ENCODE measurements at places on chromosomes 6 and 20.

DNA sequence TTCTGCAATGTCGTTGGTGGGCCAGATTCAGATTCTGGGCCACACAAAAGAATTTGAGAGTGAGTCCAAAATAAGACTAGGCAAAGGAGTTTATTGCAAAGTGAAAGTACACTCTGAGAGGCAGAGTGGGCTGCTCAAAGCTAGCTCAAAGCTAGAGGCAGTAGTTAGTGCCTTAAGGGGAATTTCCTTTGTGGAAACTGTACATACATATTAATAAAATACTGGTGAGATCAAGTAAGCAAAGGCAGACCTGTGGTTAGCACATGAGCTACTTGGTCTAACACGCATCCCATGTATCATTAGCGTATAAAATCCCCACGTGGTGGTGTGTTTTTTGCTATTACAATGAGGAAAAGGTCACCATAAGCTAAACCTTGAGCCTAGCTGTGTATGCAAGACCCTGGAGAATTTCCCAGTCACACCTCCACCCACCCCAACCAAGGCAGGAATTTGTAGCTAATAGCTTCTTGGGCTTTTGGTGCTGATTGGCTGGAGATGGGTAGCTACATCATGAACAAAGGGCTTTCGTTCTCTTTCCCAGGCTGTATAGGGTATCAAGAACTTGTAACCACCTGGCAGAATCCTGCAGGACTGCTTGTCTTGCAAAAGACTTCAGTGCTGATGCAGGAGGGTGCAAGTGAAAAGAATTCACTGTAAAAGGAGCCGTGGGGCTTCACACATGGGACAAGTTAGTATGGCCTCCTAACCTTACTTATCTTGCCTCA is 14.7 kb upstream of the TRIM26 start:
- DNase-seq: no peak

DNA sequence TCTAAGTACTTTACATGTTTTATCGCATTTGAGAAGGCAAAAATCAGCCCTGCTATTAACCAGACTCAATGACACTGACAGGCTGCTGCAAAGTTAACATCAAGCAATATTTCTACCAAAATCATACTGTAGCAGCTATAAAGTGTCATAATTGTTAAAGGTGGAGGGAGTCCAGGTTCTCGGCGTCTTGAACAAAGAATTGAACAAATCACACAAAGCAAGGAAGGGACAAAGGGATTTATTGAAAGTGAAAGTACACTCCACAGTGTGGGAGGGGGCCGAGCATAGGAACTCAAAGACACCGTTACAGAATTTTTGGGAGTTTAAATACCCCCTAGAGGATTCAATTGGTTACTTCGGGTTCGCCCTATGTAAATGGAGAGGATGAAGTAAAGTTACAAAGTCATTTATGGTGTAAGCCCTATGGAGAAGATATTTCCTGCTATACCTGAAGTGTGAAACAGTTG is 12.9 kb upstream of the ZNF391 start:
- no peak for DNase-seq

DNA sequence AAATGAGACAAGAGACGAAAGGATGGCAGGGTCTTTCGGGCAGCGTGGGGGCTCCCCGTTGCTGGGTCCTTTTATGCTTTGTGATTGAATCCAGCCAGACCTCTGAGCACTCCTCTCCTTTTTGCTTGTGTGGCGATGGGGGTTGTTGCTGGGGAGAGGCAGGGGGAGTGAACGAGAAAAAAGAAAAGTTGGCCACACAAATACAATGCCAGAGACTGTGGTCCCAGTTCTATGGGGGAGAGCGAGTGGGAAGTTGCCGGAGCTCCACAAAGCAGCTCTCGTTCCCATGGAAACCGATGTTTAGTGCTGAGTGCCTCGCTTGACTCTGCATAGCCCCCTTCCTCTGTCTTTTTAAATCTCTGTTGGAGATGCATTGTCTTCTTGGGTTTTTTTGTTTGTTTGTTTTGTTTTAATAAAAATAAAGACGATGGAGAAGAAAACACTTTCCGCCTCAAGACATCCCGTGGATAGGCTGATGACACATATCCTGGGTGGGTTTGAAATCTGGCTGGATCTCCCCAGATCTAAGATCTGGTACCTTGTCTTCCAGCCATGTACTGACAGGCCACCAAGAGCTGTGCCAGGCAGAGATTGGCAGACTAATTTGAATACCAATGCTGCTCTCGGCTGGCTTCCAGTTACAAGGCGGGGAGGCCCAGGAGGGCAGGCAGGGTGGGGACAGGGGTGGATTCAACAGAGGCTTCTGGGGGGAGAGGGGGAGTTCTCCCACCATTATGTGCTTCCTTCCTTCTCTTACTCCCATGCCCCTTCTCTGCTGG is 529.3 kb downstream of the QKI start:
- DNase-seq: no peak

DNA sequence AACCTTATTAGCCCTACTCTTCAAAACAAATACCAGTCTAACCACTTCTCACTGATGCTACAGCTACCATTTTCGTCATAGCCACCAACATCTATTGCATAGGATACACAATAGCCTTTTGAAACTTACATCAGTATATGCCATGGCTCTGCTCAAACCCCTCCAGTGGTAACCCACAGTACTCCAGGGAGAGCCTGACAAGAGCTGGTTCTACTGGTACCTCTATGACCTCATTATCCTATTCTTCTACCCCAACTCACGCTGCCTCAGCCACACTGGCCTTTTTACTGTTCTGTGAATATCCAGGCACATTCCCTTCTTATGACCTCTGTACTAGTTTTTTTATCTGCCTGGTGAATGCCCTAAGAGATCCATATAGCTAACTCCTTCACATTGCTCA is 157.6 kb downstream of the ARHGAP18 start:
- no peak for DNase-seq

- no peak for DNase-seq
Measured at GRCh38 chr20:38202982-38203293, 37.9 kb upstream of the TGM2 start.

DNA sequence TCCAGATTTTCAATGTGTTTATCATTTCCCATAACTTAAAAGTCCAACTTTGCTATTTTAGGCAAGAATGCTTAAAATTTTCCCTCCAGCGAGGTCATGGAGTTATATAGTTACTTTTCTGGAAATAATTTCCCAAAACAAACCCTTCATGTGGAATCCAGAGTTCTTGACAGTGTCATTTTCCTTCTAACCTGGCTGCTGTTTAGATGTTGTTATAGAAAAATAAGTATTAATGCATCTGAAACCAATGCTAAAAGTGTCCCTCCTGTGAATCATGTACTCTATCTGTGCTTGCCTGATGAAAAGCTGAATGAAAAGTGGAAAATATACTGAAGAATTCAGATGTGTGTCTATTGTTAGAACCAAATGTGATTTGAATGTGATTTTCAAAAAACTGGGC is 245.3 kb upstream of the HSF2 start:
- no peak for DNase-seq

GRCh38 chr20:17681726-17682102 is 328 bp downstream of the RRBP1 start:
- DNase-seq: no peak

DNA sequence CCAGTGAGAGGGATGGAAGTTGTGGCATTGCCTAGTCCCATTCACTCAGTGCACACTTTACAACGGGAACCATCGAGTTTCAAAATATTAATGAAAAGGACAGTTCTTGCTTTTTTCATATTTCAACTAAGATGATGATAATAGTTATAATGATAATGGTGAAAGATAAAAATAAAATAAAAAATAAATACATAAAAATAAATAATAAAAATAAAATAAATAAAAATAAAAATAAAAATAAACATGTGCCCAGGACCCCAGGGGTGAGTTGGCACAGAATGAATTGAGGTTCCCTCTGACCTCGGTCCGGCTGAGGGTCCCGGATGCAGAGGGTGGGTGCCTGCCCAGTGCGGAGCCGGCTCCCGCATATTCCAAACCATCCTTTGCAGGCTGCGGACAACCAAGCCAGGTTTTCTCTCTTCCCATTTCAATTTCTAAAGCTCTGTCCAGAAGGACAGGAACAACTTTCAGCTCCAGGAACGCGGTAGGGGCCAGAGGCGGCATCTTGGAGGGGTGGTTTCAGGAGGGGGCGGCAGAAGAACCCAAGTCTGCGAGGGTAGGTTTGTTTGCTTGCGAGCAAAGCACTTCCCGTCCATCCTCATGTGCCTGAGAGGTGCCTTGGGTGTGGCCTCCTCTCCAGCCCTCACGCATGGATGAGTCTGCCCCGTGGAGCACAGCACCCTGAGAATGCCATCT is 236.8 kb downstream of the DLL1 start:
- DNase-seq: no peak

DNA sequence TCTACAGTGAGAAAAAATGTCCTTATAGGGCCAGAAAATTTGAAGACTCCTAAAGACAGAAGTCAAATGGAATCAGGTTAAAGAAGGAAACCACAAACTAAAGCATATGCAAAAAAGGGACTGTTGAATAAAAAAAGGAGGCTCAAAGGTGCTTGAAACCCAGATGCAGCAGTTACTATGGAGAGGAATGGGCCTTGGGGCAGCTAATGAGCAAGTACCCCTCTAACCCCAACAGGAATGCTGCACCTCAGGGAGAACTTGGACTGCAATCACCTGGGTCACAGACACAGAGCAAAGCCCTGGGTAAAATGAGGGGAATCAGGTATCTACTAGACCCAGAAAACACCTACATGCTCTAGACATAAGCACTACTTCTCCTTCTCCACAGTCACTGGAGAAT is 313.9 kb downstream of the UBE3D start:
- DNase-seq: no peak

GRCh38 chr6:165983112-165984072 is 184.3 kb downstream of the TBXT start:
- no peak for DNase-seq

DNA sequence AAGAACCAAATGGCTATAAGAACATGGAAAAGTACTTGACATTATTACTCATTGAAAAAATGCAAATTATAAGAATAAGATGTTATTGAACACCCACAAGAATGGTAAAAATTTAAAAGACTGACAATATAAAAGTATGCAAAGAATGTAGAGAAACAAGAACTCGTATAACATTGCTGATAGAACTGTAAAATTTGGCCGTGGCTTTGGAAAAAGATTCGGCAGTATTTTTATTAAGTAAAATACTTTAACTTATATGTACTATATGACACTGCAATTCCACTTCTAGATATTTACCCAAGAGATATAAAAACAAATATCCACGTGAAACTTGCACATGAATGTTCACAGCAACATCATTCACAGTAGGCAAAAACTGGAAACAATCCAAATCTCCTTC is 239.2 kb downstream of the TPBG start:
- no peak for DNase-seq

- peak; percentile 44 for DNase-seq
Measured at GRCh38 chr20:20358801-20359200, 9.1 kb upstream of the INSM1 start.

DNA sequence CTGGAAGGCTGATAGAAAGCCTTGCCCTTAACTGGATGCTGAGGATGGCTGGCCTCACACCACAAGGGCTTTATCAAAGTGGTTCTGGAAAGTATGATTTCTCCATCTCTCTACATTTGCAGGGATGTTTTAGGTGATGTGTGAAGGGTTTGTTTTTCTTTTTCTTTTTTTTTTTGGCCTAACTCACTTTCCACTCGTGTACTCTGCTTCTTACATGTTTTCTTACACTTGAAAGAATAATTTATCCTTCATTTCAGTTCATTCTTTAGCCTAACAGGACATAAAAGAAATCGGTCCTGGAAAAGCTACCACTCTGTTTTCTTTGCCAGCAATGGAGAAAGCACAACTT is 41.2 kb downstream of the ISM1 start:
- DNase-seq: no peak

DNA sequence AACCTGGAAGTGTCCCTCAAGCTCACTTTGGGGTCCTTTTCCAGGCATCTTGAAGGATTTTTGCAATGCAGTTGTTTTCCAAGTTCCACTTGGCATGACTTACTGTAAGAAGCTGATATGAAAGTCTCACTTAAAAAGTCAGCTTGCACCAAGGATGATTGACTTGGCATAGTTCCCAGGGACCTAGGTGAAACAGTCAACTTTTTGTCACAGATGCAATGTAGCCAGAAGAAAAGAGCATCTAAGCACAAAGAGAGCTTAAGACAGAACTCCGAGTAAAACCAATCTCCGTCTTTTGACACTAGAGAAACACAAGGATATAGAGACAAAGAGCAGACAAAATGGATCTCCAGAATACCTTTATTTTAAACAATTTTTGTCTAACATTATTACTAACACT is 2.6 kb upstream of the ZSCAN12 start:
- DNase-seq: no peak

DNA sequence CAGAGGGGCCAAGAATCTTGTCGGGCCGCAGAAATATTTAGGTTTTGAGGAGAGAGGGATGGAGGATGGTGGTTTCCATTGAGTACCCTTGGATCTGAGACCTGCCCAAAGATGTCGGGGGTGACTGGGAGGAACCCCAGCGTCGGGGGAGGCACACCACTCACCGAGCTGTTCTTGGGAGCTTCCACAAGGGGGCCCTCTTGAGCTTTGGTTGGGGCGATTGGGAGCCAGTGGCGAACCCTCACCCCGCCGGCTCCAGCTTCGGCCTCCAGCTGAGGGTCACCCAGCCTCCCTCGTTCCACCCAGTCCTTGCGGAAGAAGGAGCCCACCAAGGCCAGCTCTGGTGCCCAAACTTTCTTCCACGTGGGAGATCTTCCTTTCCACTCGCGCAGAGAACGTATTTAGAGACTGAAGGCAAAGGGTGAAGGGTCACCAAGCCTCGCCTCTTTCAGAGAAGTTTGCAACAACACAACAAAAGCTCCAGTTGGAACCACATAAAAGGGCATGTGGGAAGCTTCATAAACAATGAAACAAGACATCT is 33.6 kb downstream of the APCDD1L start:
- no peak for DNase-seq

DNA sequence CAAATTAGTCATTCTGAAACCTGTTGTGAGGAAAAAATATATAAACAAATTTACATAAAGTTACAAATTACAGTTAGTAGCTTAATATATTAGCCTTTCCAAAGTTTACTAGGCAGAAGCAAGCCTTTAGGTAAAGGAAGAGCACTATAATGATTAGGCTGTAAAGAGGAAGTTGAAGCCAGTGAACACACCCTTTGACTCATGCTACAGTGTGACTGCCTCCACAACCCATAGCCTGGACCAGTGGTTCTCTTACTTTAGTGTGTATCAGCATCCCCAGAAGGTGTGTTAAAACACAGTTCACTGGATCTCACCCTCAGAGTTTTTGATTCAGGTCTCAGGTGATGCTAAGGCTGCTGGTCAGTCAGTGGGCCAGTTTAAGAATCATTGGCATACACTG is 91.4 kb upstream of the DEFB112 start:
- no peak for DNase-seq

- no peak for DNase-seq
Measured at GRCh38 chr6:155443168-155443567, 12.5 kb downstream of the NOX3 start.

DNA sequence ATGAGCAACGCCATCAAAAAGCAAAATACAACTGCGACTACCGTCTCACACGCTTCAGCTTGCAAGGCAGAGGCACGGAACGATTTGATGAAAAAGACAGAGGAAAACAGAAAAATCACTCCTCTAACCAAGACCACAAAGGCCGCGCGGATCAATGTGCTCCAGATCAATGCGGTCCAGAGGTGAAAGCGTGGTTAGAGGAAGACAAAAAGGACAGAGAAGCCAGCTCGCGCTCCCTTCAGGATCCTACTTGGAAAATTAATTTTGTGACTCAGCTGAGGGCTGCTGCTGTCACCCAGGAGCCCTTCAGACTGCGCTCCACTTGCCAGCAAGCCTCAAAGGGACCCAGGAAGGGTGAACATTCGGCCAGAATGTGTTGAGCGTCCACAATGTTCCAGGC is 140.2 kb upstream of the RPS6KA2 start:
- DNase-seq: no peak

- no peak for DNase-seq
Measured at GRCh38 chr6:134903448-134903847, 46.5 kb downstream of the ALDH8A1 start.

GRCh38 chr20:43937591-43937990 is 22.9 kb downstream of the TOX2 start:
- no peak for DNase-seq

Measured in COR-L47 (cell line).